H1 (cell line): ENCODE measurements at places on chromosomes 12 and 14. TPM values are rescaled to one million over a fixed set of nuclear protein-coding genes. Genes with fewer than 3 reads are reported as not detected.

CABP1 gene
- 3.9 and 4.5 TPM in 2 replicates for polyA plus RNA-seq

POTEM gene
- polyA plus RNA-seq: not detected in 2 replicates

ESR2 gene
- 0.22 and 0.23 TPM in 2 replicates for polyA plus RNA-seq

KLRC1 gene
- not detected in 2 replicates for polyA plus RNA-seq

PTPRB gene
- polyA plus RNA-seq: 0.14 and 0.36 TPM in 2 replicates

GYS2 gene
- polyA plus RNA-seq: not detected in 2 replicates

PPM1H gene
- 16.4 and 17.3 TPM in 2 replicates for polyA plus RNA-seq

ADAM20 gene
- polyA plus RNA-seq: 0.08 and 0.11 TPM in 2 replicates

AJUBA gene
- 33.1 and 38.8 TPM in 2 replicates for polyA plus RNA-seq

LUM gene
- polyA plus RNA-seq: not detected in 2 replicates

AKAP5 gene
- polyA plus RNA-seq: 0.36 and 0.50 TPM in 2 replicates

TEAD4 gene
- 56.7 and 90.1 TPM in 2 replicates for polyA plus RNA-seq

CRIP1 gene
- 2.2 and 5.3 TPM in 2 replicates for polyA plus RNA-seq

KRT85 gene
- not detected in 2 replicates for polyA plus RNA-seq

PLEKHD1 gene
- 0.24 and 0.42 TPM in 2 replicates for polyA plus RNA-seq

TAS2R42 gene
- not detected in 2 replicates for polyA plus RNA-seq

AVPR1A gene
- polyA plus RNA-seq: 0.13 and 0.14 TPM in 2 replicates

GRIN2B gene
- polyA plus RNA-seq: 0.68 and 0.86 TPM in 2 replicates

RAPGEF3 gene
- 5.0 and 5.2 TPM in 2 replicates for polyA plus RNA-seq

GARIN6 gene
- polyA plus RNA-seq: not detected in 2 replicates

RNASE3 gene
- not detected in 2 replicates for polyA plus RNA-seq

LRP1-AS gene
- polyA plus RNA-seq: not detected in 2 replicates

OASL gene
- not detected in 2 replicates for polyA plus RNA-seq

SLC4A8 gene
- 8.6 and 11.2 TPM in 2 replicates for polyA plus RNA-seq

FAIM2 gene
- polyA plus RNA-seq: 1.3 and 3.1 TPM in 2 replicates
